ENCODE measurements at places on chromosomes 13 and 19.

- peak; percentile 52 for DNase-seq
These were observed 629 bp upstream of the LRRC63 start for GRCh38 chr13:46211116-46211482.

- no peak for DNase-seq
These were observed 341.2 kb upstream of the DACH1 start for GRCh38 chr13:72208112-72208645.

DNA sequence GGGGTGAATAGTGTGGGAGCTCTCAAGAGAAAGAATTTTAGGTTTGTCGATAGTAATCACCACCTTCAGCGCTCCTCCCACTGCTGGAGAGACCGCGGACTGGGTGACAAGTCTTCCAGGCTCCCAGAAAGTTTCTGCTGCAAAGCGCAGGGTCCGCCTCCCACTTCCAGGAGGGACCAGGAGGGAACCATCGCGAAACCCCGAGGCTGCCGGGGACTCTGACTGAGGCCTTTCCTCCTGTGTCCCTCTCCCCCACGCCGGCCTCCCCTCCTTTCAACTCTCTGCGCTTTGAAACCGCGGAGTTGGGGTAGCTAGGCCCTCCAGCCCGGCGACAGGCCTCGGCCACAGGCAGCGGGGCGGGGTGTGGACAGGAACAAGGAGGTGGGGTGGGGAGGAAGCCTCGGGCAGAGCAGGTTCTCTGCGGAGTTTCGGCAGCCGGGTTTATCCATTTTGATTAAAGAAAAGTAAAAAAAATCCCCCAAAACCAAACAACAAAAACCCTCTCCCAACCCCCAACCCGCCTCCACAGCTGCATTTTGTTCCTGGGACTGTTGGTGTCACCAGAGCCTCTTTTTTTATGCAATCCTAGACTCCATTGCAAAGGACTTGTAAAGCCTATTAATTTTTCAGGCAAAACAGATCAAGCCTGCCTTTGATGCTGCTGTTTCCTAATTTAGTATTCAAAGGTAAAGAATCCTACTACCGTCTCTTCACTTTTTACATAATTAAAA is 157.2 kb downstream of the TM9SF2 start:
- DNase-seq = peak; percentile 40

DNA sequence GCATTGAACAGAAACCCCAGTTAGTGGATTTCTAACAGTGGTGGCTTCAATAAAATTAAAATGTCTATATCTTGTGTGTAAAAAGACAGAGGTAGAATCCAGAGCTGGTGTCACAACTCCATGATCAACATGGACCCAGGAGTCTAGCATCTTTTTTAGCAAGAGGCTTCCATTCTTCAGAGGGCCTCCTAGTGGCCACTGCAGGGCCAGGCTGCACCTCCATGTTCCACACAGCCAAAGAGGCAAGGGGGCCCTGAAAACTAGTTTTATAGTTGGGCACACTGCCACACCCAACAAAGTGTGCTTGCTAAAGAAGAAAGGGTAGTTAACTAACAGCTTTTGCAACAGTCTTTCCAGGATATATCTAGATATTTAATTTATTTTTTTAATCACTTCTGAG is 12.9 kb downstream of the N4BP2L1 start:
- no peak for DNase-seq

DNA sequence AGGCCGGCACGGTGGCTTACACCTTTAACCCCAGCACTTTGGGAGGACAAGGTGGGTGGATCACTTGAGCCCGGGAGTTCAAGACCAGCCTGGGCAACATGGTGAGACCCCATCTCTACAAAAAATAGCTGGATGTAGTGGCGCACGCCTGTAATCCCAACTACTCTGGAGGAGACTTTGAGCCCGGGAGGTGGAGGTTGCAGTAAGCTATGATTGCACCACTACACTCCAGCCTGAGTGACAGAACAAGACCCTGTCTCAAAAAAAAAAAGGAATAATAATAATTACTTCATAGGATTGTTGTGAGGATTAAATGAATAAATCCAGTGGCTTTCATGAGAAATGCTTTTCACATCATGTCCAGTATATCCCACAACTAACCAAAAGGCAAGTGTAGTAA is 8.0 kb downstream of the IGSF23 start:
- no peak for DNase-seq

DNA sequence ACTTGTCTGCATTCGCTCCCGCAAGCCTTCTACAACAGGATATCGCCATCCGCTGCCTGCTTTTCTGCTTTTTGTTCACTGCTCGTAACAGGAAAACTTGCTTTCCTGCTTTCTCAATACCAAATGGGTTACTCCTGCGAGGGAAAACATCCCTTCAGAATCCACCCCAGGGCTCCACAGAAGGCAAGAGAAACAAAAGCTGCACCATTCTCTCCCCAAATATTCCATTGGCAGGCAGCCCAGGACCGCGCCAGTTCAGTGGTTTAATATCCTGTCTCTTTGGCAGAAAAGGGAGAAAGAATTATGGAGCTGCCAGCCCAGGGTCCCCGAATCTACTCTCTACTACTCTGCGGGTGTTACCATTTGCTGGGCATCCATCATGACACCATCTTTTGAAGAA is 84.7 kb upstream of the DOCK9 start:
- no peak for DNase-seq

DNA sequence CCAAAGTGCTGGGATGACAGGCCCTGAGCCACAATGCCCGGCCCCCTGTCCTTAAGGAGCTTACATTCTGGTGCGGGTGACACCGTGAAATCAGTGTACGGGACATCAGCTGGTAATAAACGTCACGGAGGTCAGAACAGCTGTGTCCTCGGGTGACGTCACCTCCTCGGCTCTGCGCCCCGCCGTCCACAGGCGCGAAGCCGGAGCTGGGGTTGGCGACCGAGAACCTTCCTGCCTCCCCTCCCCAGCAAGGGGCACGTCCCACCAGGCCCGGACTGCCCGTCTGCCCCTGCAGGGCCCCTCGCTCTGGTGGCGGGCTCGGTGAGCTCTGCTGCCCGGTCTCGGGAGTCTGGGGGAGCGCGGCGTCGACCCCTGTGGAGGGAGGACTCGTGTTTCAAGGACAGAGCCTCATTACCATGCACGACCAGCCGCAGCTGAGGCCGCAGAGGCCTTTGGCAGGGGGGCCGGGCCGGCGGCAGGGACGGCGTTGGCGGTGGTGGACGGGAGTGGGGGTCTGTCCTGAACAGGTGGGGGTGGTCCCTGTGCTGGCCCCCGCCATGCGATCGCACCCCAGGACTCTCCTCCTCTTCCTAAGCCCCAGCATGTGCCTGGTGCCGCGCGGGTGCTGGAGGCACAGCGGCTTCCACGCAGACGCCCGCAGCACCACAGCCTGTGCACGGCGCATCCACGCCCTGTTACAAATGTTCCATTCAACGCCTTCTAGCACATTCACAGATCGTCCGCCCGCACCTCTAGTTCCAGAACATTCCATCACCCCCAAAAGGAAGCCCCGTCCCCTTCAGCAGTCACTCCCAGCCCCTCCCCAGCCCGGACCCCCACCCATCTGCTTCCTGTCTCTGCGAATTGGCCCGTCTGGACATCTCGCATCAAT is 5.4 kb downstream of the LINGO3 start:
- DNase-seq = peak; percentile 69

DNA sequence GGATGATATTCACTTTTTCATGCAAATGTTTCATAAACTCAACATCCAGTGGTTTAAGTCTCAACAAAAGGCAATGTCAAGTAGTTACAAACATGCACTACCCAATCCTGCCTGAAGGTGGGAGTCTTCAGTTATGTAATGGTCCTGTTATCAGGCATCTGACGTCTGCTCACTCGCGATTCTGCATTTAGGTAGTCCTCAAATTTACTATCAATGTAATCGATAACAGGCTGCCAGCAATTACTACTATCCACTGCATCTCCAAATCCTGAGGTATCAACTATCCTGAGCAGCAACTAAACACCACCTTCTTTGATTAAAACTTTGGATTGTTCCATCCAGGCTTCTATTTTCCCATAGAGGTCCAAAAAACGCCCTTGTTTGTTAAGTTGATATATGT is 51.2 kb downstream of the NLRP12 start:
- DNase-seq = no peak

- DNase-seq = no peak
These were observed 83.8 kb downstream of the CRYL1 start for GRCh38 chr13:20441879-20442278.

GRCh38 chr19:21110183-21110582 is 28.2 kb downstream of the ZNF714 start:
- no peak for DNase-seq

GRCh38 chr19:10566658-10567410 is 1.0 kb upstream of the KRI1 start:
- peak; percentile 73 for DNase-seq

GRCh38 chr19:58038688-58039204 is 4.9 kb downstream of the ZSCAN1 start:
- DNase-seq = no peak

GRCh38 chr13:28750187-28751045 is 31.6 kb upstream of the SLC46A3 start:
- no peak for DNase-seq

GRCh38 chr13:94660695-94661326 is 51.5 kb downstream of the SOX21 start:
- DNase-seq = no peak

DNA sequence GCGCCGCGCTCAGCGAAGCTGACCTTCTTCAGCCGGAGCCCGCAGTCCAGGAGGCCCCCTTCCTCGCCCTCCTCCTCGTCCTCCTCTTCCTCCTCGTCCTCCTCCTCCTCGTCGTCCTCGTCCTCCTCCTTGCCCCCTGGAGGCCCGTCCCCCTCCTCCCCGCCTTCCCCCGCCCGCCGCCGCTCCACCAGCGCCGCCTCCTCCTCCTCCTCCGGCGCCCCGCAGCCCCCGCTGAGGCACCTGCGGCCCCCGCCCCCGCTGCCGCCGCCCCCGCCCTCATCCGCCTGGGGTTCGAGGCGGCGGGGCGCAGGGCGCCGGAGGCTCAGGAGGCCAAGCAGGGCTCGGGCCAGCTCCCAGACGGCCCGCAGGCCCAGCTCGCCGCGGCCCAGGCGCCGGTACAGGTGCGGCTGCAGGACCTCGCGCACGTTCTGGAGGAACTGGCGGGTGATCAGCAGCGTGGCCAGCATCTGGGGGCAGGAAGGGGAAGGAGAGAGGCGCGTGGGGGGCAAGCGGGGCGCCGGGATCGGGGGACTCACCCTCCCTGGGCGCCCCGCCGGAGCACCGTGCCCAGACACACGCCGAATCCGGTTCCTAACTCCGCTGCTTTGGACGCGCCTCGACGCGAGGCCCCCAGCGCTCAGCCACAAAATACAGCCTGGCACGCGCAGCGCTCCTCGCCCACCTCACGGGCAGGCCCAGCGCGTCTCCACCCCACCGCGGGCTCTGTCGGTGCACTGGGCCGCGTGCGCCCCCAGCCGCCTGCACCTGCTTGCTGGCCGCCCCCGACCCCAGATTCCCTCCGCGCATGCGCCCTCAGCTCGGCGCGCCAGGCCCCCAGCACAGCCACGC is 5.9 kb downstream of the ANO8 start:
- DNase-seq = peak; percentile 37

DNA sequence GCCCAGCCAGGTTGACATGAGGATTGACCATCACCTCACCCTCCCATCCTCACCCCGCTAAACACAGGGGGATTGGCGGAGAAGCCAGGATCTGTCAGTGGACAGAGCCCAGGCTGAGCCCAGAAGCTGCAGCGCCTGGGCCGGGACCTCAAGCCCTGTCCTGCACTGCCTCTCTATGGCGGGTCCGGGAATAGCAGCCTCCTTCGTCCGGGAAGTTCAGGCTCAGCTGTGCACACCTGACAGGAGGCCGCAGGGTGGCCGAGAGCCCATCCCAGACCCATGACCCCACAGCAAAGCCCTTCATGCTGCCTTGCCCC is 67.8 kb downstream of the SPACA7 start:
- no peak for DNase-seq
